ENCODE measurements at places on chromosomes 3 and 15.

DNA sequence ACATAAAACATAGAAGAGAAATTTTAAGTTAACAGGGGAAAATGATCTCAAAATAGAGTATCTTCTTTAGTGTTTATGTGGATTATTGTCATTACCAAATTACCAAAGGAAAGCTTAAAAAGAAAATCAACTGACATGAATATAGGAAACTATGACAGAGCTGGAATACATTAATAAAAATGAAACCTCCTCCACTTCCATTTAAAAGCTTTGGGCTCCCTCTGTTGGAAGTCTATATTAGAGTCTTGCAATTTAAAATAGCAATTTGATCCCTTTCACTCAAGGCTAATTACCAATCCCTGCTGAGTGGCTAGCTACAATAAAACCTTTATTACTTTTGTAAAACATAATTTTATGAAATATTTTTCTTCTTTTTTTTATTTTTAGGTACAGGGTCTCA is 61.4 kb upstream of the IMPG2 start:
- DNase-seq: no peak

DNA sequence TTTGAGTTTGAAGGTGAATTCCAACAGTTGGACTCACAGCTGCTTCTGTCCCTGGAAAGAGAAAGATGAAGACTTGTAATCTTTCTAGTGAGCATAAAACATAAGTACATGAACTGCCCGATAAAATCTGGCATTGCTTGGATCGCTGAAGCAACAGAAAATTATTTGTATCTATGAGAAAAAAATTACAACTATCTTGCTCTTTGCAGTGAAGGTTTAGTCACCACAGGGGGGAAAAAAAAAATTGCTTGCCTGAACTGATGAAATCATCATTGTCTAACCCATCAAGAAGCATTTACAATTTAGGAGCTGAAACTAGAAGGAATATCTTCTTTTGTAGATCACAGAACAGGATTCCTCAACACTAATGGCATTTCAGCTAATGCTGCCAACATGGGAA is 20.0 kb downstream of the TMEM207 start:
- no peak for DNase-seq

- no peak for DNase-seq
Measured at GRCh38 chr3:189202583-189202982, 30.8 kb downstream of the TPRG1 start.

DNA sequence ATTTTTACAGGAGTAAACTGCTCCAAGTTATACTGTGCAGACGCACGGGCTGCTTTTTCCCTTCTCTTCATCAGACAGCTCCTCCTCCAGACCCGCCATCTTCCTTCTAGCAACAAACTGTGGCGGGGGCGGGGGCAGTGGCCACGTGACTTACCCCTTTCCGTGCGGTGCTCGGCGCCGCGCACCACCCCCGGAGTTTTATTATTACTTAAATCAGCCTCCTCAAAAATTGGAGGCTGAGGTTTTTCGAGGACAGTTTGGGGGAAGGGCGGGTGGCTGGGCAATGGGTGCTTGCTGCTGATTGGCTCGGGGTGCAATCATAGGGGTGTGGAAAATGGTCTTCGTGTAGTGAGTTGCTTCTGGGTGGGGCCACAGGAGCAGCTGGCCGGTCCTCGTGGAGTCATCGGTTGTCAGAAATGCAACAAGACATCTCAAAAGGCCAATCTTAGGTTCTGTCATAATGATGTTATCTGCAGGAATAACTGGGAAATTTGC is 77.1 kb upstream of the MFGE8 start:
- DNase-seq: no peak

DNA sequence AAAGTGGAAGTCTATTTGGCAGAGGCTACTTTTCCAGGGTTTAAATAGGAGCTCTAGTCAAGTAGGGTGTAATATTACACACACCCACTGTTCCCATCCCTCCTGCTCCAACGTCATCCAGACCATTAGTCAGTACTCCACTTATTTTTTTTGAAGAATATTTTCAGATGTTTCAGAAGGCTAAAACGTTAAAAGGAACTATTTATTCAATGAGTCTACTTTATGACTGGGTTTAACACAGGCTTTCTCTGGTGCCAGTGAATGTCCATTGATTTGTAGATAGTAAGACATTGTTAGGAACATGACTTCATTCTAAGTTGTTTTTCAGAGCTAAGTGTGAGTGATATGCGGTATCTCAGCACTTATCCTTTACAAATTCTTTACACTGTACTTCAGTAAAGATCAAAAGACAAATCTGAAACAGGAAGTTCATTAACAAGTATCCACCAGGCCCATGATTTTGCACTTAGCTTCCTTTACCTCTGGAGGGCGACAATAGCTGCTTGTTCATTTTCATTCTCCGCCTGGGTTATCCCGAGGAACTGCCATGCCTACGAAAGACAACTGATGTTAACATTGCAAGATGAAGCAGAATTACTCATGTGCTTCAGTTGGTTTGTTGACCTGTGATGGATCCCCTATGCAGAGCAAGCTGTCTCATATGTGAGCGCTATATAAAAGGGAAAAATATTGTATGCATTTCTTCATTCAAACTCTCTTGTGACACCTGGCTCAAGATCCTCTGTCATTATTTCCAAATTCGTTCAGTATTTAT is 158.7 kb downstream of the USP13 start:
- DNase-seq: peak; percentile 27

- no peak for DNase-seq
Measured at GRCh38 chr3:15081960-15082664, 16.8 kb downstream of the RBSN start.

DNA sequence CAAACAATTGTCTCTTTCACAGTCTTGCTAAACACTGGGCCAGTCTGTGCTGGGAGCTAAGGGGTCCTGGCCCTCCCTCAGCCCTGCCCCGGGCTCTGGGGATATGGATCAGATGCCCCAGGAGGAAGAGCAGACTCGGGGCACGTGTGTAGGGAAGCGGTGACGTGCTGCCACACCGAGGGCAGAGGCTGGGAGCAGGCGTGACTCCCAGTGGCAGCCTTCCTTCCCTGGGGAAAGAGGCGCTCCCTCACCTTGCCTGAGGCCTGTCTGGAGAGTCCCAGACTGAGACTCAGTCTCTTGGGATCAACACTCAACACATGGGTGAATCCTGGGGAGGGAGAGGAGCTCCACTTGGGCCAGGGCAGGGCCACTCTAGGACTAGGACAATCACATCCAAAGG is 54.1 kb upstream of the GRIP2 start:
- no peak for DNase-seq

GRCh38 chr3:14793126-14793857 is 25.5 kb upstream of the FGD5 start:
- DNase-seq: no peak

DNA sequence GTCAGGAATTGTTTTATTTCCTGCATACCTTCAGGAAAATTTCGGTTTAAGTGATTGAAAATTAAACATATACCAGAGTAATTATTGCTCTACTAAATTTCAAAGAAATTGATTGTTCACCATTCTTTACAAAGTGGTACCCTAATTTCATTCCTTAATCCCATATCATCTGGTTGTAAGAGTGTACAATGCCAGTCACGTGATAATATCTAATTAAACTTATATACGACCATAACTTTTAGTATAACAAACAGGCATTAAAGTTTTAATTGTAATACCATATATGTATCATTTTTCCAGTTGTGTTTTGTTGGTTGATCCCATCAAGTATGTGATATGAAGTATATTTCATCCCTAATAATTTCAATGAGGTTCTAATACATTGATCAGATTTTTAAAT is 74.8 kb upstream of the PLSCR5 start:
- no peak for DNase-seq

- DNase-seq: no peak
Measured at GRCh38 chr15:89167267-89168176, 53.9 kb downstream of the RLBP1 start.

GRCh38 chr15:51601801-51602200 is 20.8 kb downstream of the DMXL2 start:
- DNase-seq: no peak

GRCh38 chr15:89806559-89807550 is 7.8 kb downstream of the ANPEP start:
- no peak for DNase-seq

GRCh38 chr3:181773921-181774320 is 62.2 kb downstream of the SOX2 start:
- no peak for DNase-seq

GRCh38 chr3:64329037-64329436 is 103.8 kb upstream of the PRICKLE2 start:
- no peak for DNase-seq

DNA sequence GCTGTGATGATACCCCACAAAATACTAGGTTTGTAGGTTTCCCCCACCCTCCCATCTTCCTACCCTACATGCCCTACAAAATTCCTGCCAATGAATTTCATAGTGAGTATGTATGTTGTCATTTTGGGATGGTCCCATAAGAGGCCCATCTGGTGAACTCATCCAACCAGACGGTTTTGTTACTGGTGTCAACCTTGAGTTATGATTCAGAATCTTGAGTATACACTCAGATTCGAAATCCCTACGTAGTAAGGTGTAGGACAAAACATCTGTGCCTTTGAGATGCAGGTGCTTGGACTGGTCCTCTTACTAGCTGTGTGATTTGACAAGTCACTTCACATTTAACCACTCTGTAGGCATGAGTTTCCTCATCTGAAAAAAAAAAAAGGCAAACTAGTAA is 3.6 kb downstream of the SIAH2 start:
- no peak for DNase-seq

DNA sequence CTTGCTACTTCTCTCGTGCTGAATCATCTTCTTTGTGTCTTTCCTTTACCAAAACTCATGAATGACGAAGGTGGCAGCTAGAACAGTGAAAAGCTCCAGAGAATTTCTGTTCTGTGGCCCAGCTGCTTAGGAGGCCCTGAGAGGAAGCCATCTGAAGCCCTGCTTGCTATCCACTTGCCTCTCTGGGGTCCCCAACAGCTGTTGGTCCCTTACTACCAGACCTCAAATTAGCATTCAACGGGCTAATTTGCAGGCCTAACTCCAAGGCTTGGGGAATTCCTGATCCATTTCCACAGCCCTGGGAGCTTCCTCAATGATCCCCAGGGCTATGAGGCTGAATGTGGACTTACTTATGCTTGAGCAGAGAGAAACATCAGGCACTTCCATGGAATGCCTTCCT is 37.5 kb upstream of the FSTL1 start:
- no peak for DNase-seq

DNA sequence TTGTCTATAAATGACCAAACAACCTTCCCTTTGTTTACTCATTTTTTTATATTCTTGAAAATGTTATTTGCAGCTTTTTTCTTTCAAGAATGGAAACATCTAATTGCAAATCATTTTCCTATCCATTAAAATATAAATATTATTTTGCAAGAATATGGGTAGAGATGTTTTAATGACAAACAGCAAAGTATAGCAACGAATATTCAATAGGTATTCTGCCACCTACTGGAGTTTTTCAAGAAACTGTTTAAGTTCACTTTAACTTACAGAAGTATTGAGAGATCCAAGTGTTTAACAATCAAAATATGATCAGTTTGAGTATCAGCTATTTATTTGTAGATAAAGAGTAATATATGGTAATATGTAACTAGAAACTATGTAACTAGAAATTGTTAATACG is 6.9 kb upstream of the EOGT start:
- no peak for DNase-seq

GRCh38 chr3:69770976-69771634 is 31.8 kb downstream of the MITF start:
- DNase-seq: no peak

- DNase-seq: no peak
Measured at GRCh38 chr3:187770224-187770623, 25.0 kb upstream of the BCL6 start.

- DNase-seq: no peak
Measured at GRCh38 chr3:15623535-15624440, 22.2 kb downstream of the BTD start.

GRCh38 chr3:157405457-157405856 is 31.2 kb upstream of the PTX3 start:
- no peak for DNase-seq

DNA sequence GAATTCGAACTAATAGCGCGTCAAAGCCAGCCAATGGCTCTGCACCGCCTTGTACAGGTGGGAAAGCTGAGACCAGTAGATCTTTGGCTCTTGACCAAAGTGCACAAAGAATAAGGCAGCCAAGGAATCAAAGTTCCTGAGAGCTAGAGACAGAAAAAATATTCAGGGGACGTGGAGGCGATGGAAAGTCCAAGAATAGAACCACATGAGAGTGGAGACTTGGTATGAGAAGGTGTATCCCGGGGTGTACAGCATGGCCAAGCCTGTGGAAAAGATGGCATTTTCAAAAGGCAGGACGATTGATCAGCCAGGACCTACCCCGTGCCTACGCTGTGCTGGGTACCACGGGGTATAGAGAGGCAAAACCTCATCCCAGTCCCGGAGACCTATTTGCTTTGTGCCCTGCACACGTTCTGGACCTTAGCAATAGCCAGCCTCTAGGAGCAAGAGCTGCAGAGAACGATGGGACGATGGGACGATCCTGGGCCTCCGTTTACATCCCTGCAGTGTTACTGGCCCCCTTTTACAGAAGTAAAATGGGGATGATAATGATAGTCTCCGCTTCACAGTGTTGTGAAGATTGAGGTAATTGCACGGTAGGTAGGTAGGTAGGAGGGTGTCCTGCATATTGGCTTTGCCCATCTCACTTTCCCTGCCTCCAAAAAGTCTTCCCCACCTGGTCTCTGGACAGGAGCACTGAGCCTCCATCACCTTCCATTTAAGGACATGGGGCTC is 583 bp upstream of the RBSN start:
- DNase-seq: no peak

- no peak for DNase-seq
Measured at GRCh38 chr15:28915041-28915810, 29.5 kb downstream of the APBA2 start.

DNA sequence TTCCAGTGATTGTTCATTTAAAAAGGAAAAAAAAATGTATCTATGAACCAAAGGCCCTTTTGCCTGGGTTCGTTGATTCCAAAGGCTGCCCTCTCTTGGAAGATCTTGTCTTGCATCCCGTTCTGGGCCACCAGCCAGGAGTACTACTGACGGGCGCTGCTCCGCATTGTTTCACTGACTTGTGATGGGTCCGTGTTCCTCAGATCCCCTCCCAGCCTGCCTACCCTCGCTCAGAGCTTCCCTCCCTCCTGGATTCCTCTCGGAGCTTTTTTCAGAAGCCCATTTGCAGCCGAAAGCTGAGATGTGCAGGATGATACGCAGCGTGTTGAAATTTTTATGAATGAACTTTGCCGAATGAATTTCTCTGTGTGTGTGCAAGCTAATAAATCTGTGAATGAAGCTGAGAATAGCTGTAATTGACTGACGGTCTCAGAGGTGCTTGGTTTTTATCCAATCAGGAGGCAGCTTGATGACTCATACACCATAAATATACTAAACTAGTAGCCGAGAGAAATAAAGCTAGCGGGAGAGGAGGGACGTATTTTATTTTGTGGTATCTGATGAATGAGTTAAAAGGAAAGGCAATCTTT is at the start of gene SHC4:
Gene SHC4 (minus strand): TSS at position 396 of the 590 bp plus-strand sequence. CDS start 904 bp downstream, outside the sequence.
- DNase-seq: peak; percentile 15

- DNase-seq: no peak
Measured at GRCh38 chr15:69577397-69577796, 124.8 kb downstream of the RPLP1 start.

GRCh38 chr3:181844211-181844610 is 132.5 kb downstream of the SOX2 start:
- DNase-seq: no peak

Data from germinal center (tissue), 1 donor.